Fibroblast of skin of left biceps (primary cell): ENCODE measurements at places on chromosomes 6 and 20.

DNA sequence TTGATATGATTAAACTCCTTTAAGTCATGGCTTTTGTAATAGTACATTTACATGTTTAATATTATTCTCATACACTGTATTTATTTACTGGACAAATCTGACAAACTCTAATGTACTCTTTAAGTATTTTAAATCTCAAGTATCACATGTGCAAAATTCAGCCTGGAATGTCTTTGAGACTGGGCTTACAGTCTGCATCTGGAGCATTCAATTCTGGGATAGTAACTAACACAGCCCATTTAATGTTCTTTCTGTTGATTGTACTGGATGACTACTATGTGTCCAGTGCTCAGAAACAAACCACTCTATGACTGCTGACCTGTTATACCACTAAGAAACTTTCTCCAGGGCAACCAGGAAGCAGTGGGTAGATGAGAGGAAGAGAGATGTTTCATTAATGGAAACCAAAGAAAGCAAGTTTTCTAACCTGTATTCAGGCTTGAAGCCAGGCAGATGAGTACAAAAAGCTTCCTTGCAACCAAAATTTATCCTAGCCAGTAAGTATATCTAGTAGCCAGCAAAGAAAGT is 26.8 kb downstream of the FBXL4 start:
- DNase-seq = no peak

- DNase-seq = no peak
Measured at GRCh38 chr6:119174085-119174445, 95.6 kb upstream of the FAM184A start.

DNA sequence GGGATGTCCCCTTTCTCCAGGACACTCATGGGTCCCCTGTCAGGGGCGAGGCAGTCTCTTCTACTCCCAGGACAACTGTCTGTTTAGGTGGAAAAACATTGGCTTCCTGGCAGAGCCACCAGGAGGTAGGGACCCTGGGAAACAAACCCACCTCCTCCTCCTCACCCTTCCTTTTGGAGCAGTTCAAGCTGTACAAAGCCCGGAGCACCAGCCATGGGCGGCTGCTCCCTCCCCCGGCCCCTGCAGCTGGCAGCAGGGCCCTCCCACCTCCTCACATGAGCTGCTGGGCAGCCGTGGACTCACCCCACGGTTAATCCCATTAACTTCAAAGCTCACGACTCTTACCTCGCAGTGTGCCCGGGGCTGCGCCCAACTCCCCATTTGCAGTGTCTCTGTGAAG is 48.6 kb downstream of the CDH4 start:
- no peak for DNase-seq

DNA sequence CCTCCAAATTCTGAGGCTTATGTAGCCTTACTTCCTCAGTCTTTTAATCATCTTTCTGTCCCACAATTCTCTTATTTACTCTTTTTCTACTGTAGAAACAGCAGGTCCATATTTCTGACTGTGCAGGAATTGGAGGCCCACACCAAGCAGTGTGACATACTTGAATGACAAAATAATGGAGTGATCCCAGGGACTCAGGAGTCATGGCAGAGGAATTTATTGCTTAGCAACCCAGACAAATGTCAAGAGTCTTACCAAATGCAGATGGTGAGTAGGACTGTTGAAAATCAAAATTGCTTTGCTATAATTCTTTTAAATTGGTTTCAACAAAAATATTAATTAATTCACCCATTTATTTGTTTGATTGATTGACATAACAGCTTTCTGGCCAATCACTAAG is 59.9 kb downstream of the HTR1B start:
- DNase-seq = peak; percentile 16

GRCh38 chr20:45409521-45410272 is 1.6 kb downstream of the DBNDD2 start:
- no peak for DNase-seq

DNA sequence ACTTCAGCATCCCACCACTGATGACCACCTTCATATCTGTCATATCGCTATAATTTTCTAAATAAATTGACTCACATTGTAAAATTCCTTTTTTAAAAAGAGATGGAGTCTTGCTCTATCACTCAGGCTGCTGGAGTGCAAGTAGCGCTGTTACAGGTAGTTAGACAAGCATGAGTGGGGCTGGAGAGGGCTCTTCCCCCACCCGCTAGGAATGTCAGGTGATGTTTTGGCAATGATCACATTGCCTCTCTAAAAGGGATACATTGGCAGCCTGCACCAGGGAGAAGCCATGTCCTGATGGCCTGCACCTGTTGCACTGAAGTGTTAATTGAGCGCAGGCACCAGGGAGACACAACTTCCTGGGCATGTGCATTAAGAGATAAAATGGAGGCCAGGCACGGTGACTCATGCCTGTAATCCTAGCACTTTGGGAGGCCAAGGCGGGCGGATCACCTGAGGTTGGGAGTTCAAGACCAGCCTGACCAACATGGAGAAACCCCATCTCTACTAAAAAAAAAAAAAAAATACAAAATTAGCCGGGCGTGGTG is 16.9 kb upstream of the SLC22A16 start:
- DNase-seq = no peak

GRCh38 chr20:60695226-60696000 is 556.6 kb upstream of the CDH4 start:
- DNase-seq = peak; percentile 87

DNA sequence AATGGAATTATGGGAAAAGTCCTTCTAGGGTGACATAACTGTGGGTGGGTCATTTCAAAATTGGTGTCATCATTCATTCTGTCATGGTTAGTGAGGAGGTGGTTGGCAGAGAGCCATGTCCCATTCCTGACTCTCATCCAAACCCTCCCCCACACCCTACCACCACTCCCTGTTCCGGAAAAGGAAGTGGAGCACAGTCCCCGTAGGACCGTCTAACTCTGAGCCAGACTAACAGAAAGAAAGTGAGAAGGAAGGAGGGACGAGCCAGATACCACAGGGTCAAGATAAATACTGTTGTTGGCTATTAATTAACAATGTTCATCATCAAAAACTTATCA is 4.8 kb downstream of the TRIM10 start:
- peak; percentile 8 for DNase-seq

GRCh38 chr20:50245498-50246366 is 55.1 kb downstream of the CEBPB start:
- DNase-seq = no peak

DNA sequence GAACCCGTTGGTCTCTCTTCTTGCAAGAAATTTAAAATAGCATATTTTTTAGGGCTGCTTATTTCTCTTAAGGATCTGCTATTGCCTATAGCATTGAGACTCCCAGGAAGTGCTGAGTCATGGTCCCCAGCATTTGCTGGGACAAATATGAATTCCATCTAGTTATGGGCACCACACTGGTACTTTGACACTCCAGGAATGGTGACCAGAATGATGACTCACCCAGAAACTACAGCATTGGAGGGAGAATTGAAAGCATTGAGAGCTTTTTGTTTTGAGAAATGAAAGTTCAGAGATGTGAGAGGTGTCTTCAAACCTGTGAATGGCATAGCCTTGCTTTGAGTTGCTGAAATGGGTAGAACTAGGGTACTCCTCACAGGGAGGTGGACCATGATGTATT is 699.7 kb downstream of the DHX35 start:
- DNase-seq = no peak

DNA sequence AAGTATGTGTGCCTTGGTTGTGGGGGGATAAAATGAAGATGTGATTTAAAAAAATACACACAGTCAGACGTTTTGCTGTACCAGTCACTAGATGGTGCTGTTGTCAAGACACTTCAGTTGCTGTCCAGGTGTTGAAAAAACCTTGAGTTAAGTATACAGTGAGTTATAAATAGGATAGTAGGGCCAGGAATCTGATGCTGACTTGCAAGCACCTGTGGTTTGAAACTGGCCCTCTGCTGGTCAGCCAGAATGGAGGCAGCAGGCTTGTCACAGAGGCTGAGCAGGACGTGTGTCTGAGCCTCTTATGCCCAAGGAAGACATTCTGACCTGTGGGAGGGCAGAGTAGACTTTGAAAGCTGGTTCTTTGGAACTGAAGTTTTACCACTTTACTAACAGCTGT is 27.8 kb downstream of the RNF8 start:
- DNase-seq = peak; percentile 9

DNA sequence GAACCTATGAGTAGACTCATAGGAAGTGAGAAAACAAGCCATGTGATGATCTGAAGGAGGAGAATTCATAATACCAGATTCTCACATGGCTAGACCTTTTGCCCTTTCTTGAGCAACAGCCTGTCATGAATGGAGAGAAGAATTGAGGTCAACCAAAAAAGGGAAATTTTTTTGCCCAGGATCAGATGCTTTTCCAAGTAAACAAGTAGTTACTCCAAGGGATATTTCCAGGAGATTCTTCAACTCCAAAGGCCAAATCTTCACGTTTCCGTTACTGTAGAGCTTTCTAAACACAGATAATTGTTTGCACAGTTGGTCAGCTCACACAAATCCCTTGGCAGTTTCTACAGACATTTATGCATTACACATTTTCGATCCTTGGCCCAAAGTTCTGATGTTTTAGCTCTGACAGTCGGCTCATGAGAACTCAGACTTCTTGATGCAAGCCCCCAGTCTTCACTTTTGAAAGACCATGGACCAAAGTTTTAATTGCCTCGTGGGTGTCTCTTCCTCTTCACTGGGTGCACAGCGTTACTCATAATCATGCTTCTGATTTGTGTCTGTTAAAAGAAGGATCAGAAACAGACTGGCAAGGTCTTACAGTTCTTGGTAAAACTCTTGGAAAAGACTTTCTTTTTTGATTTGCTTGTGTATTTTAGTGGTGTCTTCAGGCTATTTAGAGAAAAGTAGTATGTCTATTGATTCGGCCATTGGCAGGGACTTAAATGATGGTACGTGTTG is 115.0 kb downstream of the TSHZ2 start:
- no peak for DNase-seq

DNA sequence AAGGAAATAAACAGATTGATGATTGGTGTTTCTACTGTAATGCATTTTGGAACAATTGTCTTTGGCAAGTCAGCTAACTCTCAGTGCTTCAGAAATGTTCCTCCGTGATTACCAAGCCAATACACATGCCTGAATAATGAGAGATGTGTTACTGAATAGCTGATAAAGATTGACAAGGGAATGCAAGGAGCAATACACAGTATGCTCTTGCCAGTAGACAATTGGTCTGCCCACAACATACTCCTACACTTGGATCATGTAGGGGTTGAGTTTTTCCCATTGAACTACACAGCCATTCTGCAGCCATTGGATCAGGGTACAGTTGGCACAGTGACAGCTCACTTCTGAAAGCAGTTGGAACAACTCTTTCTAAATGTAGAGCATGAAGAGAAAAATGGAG is 5.6 kb upstream of the GJB7 start:
- no peak for DNase-seq
